Epithelial cell of proximal tubule (primary cell): ENCODE measurements at places on chromosomes 1 and 21. TPM values are rescaled to one million over a fixed set of nuclear protein-coding genes. Genes with fewer than 3 reads are reported as not detected.

GRCh38 chr1:155309423-155310021 is 856 bp downstream of the FDPS start:
- DNase-seq: no peak

GRCh38 chr1:93659822-93660503 is 21.7 kb downstream of the BCAR3 start:
- DNase-seq: no peak

DNA sequence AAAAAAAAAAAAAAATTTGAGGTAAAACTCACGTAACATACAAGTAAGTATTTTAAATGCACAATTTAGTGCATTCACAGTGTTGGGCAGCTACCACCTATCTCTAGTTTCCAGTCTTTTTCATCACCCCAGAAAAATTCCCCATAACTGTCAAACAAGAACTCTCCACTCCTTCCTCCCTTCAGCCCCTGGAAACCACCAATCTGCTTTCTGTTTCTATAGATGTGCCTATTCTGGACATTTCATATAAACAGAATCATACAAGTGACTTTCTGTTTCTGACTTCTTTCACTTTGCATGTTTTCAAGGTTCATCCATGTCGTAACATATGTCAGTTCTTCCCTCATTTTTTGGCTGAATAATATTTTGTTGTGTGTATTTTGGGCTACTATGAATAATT is 24.9 kb upstream of the ETS2 start:
- no peak for DNase-seq

DNA sequence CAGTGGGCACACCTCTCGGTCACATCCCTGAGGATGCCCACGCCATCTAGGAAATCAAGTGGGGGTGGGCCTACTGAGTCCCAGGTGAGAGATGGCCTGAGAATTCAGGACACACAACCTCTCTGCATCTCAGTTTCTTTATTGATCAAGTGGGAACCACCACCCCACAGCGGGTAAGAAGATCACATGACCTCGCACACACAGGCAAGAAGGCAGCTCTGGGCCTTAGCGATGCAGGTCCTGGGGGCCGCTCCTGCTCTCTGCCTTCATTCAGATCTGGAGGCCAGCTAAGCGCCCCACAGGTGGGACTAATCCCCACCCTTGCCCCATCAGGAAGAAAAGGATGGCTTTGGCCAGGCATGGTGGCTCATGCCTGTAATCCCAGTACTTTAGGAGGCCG is 63.2 kb downstream of the PGBD5 start:
- DNase-seq: no peak

DNA sequence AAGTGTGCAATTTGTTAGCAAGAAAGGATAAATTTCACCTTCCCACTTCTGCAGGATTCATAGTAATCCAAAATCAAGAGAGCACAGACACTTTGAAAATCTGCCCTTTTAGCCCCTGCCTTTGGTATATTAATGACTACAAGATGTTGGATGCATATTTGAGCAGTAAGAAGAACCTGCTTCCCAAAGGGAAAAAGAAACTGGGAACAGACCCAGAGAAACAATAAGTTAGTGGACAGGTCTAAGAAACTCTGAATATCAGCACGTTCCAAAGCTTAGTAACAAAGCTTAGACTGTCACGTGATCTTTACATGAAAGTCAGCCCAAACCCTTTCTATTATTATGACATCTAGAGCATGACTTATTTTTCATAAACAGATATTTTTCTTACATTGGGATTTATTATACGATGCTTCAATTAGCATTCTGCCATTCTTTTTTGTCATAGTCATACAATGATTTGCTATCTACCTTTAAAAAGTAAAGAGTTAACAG is 390.9 kb upstream of the ADGRL2 start:
- DNase-seq: no peak

DNA sequence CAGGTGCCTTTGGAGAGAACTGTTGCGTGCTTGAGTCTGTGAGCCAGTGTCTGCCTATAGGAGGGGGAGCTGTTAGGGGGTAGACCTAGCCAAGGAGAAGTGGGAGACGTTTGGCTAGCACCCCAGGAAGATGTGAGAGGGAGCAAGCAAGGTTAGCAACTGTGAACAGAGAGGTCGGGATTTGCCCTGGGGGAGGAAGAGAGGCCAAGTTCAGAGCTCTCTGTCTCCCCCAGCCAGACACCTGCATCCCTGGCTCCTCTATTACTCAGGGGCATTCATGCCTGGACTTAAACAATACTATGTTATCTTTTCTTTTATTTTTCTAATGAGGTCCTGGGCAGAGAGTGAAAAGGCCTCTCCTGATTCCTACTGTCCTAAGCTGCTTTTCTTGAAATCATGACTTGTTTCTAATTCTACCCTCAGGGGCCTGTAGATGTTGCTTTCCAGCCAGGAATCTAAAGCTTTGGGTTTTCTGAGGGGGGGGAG is 2.4 kb downstream of the BTG2 start:
- no peak for DNase-seq

DNA sequence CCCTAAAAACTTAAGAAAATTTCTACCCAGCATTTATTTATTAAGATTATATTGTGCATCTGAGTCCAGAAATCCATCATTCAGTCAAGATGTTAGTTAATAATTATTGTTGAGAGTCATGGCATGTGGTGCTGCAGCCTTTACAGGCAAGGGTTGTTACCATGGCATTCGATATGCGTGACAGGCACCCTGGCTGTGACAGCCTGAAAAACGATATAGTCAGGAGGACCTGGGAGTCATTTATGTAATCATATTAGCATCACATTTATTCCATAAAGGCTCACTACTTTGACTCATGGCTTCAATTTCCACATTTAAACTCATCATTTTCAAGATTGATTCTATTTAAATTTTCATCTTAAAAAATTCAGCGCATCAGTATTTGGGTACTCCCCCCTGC is 68.0 kb downstream of the CACHD1 start:
- no peak for DNase-seq

GRCh38 chr1:39791838-39792237 is 3.2 kb upstream of the BMP8B start:
- no peak for DNase-seq

DNA sequence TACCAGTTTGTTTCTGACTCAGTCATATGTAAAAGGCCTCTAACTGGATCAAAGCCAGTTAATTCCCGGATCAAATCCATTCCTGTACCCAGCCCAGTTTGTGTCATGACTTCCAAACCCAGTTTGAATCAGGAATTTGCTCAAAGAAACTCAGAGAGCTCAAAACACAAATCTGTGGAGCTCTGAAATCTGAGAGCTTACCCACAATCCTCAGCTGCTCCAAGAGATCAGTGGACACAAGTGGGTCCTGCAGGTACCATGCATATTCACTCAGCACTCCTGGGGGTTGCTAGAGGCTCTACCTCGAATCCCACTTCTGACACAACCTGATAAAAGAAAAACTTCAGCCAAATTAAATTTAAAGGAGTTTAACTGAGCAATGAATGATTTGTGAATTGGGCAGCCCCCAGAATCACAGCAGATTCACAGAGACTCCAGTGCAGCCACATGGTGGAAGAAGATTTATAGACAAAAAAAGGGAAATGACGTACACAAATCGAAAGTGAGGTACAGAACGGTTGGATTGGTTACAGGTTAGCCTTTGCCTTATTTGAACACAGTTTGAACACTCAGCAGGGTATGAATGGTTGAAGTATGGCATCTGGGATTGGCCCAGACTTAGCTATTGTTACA is 11.9 kb upstream of the MRPL55 start:
- DNase-seq: no peak

GRCh38 chr1:244839656-244840055 is 4.2 kb downstream of the COX20 start:
- DNase-seq: no peak

GRCh38 chr1:182740120-182740519 is 49.5 kb upstream of the NPL start:
- no peak for DNase-seq

DNA sequence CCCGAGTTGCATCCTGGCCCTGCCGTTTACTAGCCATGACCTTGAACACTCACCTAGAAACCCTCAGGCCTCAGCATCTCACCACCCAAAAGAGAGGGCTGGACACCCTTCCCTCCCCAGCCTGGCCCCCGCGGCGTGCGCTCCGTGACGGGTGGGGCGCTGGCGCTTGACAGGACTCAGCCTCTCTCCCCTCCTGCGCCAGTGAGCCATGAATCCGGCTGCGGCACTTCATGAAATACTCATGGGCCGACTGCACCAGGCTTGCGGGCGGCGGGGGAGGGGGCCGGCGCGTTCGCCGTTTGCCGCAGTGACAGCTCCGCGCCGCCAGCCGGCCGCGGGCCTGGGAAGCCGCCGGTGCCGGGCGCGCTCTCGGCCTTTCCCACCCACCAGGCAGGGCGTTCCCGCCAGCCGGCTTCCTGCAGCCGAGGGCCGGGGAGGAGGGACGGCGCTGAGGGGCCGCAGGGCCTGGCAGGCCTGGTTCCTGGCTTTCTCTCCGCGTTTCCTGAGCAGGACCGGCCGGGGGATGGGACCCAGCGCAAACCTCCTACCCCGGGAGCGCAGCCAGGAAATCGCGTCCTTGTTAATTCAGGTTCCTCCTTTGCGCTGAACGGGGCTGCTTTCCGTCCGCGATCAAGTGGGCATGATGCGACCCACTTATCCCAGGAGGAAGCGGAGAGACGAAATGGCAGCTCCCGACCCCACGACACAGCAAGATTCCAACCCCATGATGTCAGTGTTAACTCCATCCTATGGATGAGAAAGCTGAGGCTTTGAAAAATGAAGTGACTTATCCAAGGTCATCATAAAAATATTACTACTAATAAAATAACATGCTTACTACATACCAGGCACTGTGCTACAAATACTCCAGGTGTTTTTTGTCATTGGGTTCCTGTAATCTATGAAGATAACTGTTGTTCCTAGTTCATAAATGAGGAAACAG is 9.1 kb upstream of the LUZP1 start:
- no peak for DNase-seq

GRCh38 chr21:16425376-16425775 is 695.6 kb downstream of the USP25 start:
- no peak for DNase-seq

DNA sequence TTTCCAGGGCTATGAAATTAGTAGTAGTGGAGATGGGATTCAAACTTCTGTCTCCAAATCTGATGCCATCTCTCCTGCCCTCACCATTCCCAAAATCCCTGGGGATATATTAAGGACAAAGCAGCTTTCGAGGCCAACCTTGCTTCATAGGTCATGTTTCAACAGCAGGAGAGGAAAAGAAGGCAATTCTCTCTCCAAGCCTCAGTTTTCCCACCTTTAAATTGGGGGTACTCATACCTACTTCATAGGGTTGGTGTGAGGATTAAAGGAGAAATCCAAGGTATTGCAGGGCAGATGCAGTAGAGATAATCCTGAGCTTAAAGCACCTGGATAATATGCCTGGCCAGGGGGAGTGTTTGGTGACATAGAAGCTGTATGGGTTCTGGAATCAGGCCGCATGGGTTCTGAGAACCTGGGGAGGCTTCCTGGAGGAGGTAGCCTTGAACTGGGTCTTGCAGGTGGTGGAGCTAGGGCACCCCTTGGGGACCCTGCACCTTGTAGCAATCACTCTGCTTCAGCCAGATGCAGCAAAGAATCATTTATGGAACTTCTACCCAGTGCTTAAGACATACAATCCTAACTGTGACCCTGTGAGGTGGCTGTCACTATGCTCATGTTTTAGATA is 10.7 kb upstream of the IFFO2 start:
- DNase-seq: no peak

- DNase-seq: no peak
These were observed 122.6 kb upstream of the TNFSF4 start for GRCh38 chr1:173329726-173330125.

GRCh38 chr1:1390675-1391074 is 8.5 kb downstream of the CCNL2 start:
- DNase-seq: no peak

DNA sequence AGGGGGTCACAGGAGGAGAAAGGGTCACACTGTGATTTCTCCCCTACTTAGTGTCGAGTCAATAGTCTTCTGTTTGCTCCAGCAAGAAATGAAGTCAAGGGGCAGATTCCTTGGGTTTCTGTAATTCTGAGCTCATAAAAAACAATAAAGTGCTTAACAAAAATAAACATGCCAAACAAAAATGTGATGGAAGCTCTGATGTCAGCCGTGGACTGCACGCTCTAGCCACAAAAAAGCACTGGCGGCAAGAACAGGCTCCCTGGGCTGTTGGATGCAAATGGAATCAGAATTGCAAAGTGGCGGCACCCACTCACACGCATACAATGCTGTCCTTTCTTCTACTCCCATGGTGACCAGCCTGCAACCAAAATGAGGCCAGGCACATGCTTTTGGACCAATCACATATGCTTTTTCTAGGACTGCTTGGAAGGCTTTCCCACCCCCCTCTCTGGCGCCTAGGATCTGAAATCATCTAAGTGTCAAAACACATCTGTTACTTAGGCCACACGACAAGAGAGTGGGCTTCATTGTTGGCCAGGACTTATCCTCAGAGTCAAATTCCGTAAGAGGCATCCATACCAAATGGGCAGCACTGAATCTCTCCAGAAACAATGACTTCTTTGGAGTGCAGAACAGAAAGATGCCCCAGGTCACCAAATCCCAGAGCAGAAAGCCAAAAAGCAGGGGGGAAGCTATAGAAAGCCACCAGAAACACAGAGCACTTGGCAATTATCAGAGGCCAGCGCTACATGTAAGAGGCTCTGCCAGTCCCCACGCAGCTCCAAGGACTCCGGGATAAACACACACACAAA is 9.2 kb downstream of the C1orf198 start:
- DNase-seq: no peak

PDE4DIP gene
- 9.9 and 15.6 TPM in 2 replicates for total RNA-seq

LHX8 gene
- not detected in 2 replicates for total RNA-seq

DR1 gene
- total RNA-seq: 34.9 and 45.7 TPM in 2 replicates

OR2T35 gene
- not detected in 2 replicates for total RNA-seq

OPTC gene
- not detected in 2 replicates for total RNA-seq

KCNH1 gene
- total RNA-seq: 6.9 and 10.1 TPM in 2 replicates

SNRPE gene
- 159 and 167 TPM in 2 replicates for total RNA-seq

RNF11 gene
- total RNA-seq: 54.5 and 81.4 TPM in 2 replicates

INKA2 gene
- total RNA-seq: 0.07 and 0.58 TPM in 2 replicates
